ENCODE measurements at places on chromosomes 12 and 14.

DNA sequence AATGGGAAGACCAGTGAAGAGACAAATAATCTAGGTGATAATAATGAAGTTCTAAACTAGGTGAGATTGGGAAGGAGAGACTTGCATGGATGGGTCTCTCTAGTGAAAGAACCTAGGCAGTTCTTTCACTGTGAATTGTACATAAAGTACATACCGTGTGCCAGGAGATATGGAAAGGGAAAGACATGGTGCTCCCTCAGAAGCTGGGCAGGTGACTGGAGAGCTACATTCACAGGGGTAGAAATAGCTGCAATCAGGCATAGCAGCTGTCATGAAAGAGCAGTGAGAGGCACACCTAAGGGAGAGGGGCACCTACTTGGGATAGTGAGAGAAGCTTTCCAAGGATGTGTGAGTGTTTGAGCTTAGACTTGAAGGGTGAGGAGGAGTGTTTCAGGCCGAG lies 9.3 kb downstream of the STK38L start:
- DNase-seq: no peak

DNA sequence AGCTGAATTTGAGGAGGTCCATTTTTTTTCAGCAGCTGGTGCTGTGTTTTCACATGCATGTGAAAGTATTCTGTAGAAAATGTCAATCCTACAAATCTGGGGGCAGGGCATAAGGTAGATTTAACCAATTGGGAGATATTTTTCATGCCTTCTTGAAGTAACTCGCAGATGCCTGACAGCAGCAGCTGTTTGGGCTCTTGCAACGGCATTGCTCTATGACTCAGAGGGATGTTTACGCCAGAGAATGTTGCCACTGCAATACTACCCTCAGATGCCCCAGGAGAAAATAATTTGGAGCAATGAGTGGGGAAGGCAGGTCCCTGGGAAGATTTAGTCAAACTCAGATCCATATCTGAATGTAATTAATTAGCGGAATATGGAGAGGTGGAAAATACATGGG lies 42.5 kb upstream of the MYBPC1 start:
- DNase-seq: no peak

GRCh38 chr12:115261691-115262398 lies 577.9 kb upstream of the TBX3 start:
- DNase-seq: no peak

DNA sequence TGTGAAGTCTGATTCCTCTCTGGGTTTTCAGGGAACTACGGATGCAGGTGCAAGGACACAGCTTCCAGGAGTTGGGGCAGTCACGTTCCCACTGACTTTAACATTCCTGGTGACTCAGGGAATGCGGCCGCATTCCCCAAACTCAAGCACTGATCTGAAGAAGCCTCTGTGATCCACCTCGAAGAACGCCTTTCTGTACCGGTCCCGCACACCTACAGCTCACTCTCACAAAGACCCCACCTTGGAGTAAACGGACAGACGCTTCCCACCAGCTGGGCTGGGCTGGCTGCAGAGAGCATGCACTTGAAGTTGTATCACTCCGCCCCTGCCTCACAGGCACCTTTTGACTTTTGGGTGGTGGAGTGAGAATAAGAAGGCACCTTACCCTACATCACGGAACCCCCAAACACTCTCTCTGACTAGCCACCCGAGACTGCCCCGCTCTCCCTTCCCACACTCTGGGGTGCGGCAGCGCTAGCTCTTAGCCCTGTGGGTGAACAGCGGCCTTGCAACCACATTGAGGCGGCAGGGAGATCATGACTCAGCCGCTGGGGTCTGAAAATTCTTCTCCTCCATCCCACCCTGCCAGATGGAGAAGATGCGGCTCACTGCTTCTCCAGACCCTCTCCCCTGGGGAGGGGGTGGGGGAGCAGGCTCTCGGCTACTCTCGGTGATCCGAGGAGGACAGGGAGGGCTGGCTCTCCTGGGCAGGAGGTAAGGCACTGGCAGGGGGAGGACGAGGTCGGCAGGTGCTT lies 23.7 kb upstream of the HDAC7 start:
- DNase-seq: no peak

GRCh38 chr14:96206461-96206860 lies 1.8 kb downstream of the BDKRB2 start:
- no peak for DNase-seq

All from vagina (tissue), 2 donors.